ENCODE measurements at places on chromosomes 16 and 17.

GRCh38 chr16:27316038-27316680 lies 2.4 kb downstream of the IL4R start:
- no peak for DNase-seq

DNA sequence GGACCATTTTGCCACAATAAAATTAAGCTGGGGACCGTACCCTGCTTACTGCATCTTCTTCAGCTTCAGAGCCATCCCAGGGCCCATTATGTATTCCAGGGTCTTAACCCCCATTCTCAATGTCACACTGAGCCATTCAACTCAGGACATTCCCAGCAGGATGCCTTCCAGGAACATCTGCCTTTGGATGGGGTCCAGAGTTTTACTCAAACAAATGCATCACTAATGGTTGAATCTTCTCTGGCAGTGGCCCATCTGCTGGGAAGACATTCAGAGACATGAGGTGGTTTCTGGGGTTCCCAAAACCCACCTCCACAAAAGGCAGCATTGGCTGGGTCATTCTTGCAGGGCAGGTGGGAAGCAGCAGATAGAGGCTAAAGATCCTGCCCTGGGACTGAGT lies 3.4 kb upstream of the SEC14L5 start:
- DNase-seq: no peak

GRCh38 chr17:83062011-83062817 lies 17.2 kb upstream of the METRNL start:
- DNase-seq: no peak

GRCh38 chr17:51595826-51596398 lies 335.6 kb downstream of the UTP18 start:
- no peak for DNase-seq

DNA sequence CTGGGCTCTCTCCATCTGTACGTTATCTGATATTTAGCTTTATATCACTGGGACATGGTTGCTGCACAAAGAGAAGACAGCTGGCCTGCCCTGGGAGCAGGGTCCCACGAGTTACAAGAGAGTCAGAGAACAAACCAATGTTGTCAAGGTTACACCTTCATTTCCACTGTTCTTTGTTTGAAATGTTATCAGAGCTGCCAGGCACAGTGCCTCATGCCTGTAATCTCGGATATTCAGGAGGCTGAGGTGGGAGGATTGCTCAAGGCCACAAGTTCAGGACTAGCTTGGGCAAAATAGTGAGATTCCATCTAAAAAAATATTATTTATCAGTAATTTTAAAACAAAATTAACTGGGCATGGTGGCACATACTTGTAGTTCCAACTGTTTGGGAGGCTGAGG lies 34.6 kb downstream of the ATP6V0A1 start:
- no peak for DNase-seq

DNA sequence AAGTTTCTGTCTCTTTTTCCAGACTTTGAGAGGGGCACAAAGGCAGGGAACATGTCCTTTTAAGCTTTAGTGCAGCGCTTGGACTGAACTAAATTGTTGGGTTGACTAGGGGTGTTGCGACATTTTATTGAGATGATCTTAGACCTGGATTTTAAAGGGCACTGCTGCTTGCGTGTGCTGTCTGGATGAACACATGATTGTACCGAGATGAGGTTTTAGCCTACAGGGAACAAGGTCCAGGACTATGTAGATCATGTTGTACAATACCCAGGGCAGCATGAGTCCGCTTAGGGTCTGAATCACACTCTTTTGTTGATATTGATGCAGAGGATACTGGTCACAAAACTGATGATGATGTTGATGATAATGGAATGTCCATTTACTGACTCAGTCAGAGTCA lies 5.2 kb upstream of the RGS9 start:
- DNase-seq: no peak

GRCh38 chr16:18948372-18949020 lies 22.3 kb upstream of the SMG1 start:
- DNase-seq: no peak

- no peak for DNase-seq
These were observed 48.9 kb upstream of the HAPSTR1 start for GRCh38 chr16:9042533-9042932.

GRCh38 chr16:30870904-30871303 lies 23.0 kb downstream of the BCL7C start:
- DNase-seq: no peak

GRCh38 chr16:85757341-85757822 lies 6.5 kb upstream of the C16orf74 start:
- peak; percentile 44 for DNase-seq

GRCh38 chr17:13405807-13406206 lies 195.9 kb downstream of the HS3ST3A1 start:
- no peak for DNase-seq
